Omental fat pad (tissue), 4 donors: ENCODE measurements at places on chromosomes 16 and 17. TPM values are rescaled to one million over a fixed set of nuclear protein-coding genes. Genes with fewer than 3 reads are reported as not detected.

- no peak for DNase-seq
Observed at GRCh38 chr17:530851-531250, 178.2 kb upstream of the RPH3AL start.

DNA sequence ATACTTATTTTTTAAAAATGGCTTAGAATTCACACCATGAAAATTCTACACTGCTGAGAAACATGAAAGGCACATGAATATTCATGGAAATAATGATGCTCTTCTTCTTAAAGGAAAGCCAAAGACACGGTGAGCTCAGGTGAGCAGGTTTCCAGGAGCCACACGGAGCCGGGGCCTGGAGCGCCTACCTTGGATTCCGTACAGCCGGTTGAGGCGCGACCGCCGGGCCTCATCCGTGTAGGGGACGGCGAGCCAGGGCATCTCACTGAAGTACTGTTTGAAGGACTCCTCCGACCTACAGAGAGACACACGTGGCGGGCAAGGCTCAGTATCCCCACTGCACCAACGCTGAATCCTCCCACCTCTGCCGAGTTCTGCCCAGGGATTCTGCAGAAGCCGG, 37.1 kb downstream of the MRM3 start:
- DNase-seq: no peak

DNA sequence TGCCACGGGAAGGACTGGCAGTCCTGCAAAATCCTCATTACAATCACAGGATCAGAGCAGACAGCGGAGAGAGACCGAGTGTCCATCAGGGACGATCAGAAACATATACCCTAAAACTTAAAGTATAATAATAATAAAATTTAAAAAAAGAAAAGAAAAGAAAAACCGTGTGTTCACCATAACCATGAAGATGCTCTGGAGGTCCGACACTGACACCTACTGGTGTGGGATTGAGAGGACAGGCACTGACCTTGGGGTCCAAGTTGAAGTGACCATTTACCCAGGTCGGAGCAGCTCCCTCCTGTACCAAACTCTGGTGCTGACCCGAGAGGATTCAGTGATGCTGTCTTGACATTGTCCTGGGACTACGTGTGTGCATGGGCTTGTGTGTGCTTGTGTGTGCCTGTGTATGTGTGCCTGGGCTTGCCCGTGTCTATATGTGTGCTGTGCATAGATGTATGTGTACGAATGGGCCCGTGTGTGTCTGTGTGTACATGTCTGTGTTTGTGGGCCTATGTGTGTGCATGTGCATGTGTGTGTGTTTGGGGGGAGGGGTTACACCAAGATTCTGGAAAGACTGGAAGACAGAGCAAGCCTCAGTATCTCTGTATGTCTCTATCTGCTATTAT, 10.0 kb upstream of the CD300LD start:
- DNase-seq: no peak

- no peak for DNase-seq
Observed at GRCh38 chr17:44623070-44623725, 33.1 kb upstream of the MEIOC start.

- no peak for DNase-seq
Observed at GRCh38 chr17:49005140-49005539, 8.0 kb downstream of the IGF2BP1 start.

DNA sequence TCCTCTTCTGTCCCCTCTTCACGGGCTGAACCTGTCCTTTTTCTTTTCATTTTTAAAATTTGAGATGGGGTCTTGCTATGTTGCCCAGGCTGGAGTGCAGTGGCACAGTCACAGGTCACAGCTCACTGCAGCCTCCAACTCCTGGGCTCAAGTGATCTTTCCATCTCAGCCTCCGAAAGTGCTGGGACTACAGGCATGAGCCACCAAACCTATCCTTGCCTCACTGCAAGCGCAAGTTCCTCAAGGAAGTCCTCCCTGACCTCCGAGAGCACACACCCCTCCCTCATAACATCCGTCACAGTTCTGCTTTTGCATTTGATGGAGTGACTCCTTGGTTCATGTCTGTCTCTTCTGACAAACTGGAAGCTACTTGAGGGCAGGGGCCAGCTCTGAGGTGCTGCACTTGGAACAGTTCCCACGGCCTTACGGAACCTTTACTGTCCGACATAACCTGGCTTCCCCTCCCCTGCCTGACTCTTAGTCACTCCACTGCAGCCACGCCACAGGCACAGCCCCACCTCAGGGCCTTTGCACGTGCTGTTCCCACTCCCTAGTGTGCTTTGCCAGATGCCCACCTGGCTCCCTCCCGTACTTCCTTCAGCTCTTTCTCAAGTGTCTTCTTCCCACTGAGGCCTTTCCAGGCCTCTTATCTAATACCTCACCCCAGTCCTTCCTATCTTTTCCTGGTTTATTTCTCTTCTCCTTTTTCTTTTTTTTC, 4.4 kb downstream of the TBX6 start:
- DNase-seq: no peak

GRCh38 chr16:81716478-81717225, 62.4 kb upstream of the PLCG2 start:
- DNase-seq: no peak

- DNase-seq: no peak
Observed at GRCh38 chr16:2238838-2239675, 2.8 kb downstream of the DNASE1L2 start.

The FBXO31 gene
- total RNA-seq: 64.0 TPM

The HSD17B1 gene
- 2.0 TPM for total RNA-seq

The ACSM2A gene
- not detected for total RNA-seq

The FOXL1 gene
- total RNA-seq: 1.3 TPM

The CDRT4 gene
- 2.9 TPM for total RNA-seq
